Vagina (tissue), 2 donors: ENCODE measurements at places on chromosomes 13 and 19.

GRCh38 chr13:80454245-80454644 lies 113.3 kb upstream of the SPRY2 start:
- no peak for DNase-seq

GRCh38 chr13:73903561-73903960 lies 230.6 kb downstream of the KLF12 start:
- DNase-seq = no peak

DNA sequence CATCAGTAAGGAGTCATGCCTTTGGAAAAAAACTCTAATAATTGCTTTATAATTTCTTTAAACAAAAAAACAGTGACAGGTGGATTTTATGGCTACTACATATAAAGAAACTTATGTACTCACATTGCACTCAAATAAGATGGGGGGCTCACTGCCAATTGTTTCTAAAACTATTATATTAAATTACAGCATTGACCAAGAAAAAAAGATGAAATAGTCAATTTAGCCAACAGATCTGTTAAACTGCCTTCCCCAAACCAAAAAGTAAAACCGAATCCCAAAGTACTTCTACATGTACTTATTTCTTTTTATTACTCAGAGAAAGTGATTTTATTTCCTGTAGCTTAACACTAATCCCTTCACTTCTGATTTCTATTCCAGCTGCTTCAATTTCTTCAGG lies 716.8 kb upstream of the SLITRK5 start:
- DNase-seq = no peak

DNA sequence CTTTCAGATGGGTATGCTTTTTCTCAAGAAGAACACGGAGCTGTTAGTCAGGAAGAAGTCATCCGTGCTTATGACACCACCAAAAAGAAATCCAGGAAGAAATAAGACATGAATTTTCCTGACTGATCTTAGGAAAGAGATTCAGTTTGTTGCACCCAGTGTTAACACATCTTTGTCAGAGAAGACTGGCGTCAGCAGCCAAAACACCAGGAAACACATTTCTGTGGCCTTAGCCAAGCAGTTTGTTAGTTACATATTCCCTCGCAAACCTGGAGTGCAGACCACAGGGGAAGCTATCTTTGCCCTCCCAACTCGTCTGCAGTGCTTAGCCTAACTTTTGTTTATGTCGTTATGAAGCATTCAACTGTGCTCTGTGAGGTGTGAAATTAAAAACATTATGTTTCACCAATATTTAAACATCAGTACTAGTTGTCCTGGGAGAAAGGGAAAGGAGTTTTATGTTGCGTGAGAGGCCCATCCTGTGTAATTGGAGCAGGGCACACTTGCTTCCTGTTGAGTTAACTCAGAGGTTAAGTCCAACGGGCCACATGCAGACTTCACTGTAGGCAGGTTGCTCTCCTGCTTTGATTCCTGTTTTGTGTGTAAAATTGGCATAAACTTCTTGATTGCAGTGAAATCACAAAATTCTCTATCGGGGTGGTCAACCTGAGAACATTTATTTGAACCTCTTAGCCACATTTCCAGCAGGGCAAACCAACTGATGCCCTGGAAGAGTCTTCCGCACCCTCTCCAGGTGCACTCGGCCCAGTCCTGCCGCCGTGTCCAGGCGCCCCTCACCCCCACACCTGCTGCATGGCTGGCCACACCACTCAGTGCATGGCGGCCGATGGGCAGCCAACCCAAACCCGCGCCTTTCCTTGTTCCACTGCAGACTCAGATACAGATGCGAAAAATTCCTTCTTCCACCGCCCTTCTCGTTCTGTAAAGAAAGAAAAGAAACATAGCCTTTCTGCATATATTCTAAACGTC lies 31.6 kb downstream of the SHISA2 start:
- no peak for DNase-seq

GRCh38 chr19:13012690-13013608 lies 17.7 kb downstream of the NFIX start:
- DNase-seq = no peak

DNA sequence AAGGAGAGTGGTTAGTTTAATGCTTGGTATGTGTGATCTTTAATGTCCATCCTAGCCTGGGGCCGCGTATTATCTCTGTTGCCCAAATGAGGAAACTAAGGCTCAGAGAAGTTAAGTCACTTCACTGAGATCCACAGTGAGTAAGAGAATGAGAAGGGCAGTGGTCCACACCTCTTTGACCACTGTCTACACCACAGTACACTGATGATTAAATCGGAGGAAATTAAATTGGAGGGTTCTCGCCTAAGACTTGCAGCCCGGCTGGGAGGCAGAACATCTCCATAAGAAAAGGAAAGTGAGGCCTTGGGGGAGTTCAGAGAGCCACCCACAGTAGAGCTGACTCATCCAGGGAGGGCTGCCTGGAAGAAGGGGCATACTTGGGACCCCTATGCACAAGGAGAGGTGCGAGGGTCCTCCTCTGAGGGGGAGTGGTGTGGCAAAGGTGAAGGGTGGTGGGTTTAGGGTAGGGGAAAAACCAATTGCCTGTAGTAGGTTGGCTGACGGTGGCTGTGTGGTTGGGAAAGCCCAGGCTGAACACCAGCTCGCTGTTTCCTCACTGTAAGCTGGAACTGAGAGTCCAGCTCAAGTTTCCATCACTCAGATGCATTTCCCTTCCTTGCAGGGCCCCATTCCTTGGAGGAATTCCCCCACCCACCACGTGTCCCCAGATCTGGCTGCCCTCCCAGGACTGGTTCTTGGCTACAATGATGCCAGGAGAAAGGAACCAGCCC lies 15.0 kb upstream of the DHRS12 start:
- DNase-seq = no peak

GRCh38 chr13:46383383-46383782 lies 3.7 kb downstream of the RUBCNL start:
- DNase-seq = no peak

DNA sequence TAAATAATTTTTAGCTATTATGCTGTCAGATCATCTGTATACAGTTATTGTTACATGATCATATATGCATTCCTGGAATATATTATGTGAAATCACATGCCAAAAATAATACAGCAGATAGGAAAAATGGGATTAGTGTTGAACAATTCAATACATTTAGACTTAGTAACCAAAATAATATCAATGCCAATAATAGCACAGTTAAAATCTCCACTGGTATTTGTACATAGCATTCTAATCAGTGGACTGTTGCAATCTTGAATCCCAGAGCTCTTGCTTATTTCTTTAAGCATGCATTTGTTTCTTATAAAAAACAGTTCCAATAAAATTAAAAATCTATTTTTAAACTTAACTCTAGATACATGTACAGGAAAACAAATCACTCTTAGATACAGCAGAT lies 2772.2 kb downstream of the PCDH9 start:
- no peak for DNase-seq

DNA sequence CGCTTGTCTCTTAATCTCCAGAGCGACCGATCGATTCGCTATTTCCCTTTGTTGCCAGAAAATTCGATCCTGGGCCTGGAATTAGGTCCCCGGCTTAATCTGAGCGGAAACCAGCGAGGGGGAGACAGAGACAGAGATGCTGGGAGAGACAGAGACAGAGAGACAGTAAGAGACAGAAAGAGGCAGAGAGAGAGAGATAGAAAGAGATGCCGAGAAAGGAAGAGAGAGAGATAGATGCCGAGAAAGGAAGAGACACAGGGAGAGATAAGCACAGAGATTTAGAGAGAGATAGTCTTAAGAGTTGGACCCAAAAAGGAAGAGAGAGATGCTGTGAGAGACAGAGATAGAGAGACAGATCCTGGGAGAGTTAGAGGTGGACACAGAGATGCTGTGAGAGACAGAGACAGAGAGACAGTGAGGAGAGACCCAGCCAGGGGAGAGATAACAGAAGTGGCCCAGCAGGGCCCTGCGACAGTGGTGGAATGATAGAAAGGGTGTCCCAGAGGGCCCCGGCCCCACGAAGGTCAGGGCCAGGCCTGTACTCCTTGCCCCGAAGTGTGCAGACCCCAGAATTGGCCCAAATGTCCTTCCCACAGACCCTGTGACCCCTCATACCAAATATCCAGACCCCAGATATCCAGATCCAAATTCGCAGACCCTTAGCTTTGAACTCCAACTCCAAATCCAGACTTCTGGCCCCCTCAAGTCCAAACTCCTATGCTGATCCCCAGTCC lies 1.3 kb downstream of the ERFL start:
- DNase-seq = no peak

GRCh38 chr13:81929988-81930387 lies 1589.1 kb upstream of the SPRY2 start:
- DNase-seq = no peak

DNA sequence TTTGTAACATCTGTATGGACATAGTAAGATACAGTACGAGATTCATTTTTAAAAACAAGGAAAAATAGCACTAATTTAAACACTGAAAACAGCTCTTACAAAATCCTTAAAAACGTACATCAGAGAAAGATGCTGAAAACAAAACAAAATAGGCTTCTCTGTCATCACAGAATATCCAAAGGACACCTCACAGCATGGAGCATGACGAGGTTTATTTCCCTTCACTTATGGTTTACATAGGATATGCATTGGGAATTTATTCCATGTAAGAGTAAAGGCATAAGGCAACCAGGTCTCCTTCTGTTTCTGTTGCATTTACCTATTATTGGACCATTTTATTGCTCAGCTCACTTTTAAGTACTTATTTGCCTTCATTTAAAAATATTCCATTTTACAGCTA lies 3.0 kb downstream of the KCTD12 start:
- no peak for DNase-seq

DNA sequence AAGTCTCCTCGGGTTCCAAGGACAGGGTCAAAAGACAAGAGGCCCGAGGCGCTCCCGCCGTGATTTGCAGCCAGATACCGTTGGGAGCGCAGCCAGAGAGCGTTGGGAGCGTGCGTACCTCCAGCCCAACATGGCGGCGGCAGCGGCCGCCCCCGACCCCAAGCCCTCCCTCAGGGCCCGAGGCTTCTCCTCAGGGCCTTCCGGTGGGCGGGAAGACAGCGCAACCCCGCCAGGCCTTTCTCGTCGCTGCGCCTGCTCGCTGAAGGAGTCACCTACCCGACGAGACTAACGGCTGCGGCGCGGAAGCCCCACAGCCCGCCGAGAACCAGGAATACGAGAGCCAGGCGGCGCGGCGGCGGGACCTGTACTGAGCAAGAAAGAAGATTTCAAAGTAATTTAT lies 3.2 kb upstream of the ZNF850 start:
- DNase-seq = no peak

DNA sequence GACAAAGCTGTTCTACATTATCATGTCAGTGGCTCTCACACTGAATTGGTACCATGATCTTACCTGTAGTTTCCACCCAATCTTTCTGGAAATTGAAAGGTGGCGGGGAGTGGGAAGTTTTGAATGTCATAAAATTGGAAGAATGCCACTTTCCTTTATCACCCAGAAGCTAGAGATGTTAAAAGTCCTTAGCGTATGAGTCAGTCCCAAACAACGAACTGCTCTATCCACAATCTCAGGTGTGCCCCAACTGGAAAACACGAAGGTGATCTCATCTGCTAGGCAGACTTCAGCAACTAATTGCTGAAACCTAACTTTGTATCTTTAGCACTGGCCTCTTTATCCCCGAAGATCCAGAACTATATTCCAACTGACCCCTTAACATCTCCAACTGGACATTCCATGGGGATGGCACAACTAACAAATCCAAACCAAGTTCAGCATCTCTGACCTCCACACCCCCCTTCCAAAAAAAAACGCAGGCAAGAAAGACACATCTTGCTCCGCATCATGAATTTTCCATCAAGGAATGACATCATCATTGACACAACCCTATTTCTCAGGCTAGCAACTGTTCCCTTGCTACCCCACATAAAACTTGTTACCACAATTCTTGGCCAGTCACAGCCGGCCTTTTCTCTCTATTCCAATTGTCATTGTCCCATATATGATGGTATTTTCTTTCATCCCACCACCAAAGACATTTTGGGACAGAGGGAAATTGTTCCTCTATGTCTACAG lies 175.4 kb downstream of the KLF12 start:
- DNase-seq = no peak
